C1 segment of cervical spinal cord (tissue), 14 donors: ENCODE measurements at places on chromosomes 7 and 10.
A peak's percentile ranks its signal among the peaks of the same experiment; 100 is the strongest.

DNA sequence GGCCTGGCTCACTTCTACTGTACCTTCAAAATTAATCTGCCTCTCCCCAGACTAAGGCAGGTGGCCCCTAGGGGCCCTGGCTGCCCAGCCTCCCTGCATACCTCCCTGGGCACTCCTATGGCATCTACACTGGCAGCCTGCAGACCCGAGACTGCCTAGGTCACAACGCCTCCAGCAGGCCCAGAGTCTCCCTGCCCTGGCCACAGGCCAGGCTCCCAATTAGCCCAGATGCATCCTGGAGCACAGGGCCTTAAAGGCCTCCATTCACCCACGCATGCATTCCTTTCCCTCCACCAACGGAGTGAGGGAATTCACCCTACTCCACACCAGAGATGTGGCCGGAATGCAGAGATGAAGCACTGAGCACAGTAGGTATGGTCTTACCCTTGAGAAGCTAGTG is 1.9 kb downstream of the CHAT start:
- DNase-seq, result no peak

DNA sequence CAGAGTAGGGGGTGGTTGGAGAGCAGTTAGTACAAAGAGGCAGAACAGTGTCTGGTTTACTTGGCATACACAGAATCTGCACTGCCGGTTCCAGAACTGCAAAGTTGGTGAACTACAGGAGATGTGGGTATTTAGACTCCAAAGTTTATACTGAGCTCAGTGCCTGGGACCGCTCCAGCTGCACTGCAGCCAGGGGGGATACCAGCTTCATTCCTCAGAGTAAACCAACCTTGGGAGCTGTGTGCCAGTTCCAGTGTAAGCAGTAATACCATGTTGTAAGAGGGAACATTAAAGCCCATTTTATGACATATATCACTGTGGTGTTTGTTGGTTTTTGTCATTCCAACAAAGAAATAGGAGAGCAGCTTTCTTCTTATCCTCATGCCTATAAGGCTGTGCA is 23.4 kb downstream of the LOXL4 start:
- no peak for DNase-seq

DNA sequence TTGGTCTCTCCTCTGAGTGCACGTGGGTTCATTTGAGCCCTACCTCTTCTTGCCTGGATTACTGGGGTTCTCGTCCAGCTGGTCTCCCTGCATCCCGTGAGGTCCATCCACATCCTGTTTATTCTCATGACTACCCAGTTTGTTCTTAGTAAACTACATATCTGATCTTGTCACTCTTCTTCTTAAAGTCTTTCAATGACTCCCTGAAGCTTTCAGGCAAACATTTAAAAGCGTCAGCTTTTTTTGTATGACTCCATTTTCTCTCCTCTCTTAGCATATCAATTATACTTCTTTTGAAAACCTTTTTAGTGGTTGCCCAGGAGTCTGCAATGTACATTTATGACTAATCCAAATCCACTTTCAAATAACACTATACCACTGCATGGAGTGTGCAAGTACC is 7.5 kb downstream of the SFXN2 start:
- DNase-seq, result no peak

DNA sequence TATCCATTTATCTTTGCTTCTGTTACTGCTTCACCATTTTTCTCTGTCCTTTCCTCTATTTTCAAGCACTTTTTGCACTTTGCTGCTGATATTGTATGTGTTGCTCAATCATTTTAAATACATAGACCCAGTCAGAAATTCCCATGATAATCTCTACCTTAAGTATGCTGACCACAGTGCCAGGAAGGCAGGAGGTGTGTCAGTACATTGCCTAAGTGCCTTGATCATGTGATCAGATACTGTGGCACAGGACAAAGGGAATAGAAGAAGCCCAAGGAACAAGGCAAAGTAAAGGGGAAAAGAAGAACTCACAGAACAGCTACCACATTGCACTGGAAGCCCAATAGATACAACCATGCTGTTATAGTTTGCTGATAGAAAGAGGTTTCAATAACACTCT is 53.7 kb upstream of the CD36 start:
- DNase-seq, result no peak

DNA sequence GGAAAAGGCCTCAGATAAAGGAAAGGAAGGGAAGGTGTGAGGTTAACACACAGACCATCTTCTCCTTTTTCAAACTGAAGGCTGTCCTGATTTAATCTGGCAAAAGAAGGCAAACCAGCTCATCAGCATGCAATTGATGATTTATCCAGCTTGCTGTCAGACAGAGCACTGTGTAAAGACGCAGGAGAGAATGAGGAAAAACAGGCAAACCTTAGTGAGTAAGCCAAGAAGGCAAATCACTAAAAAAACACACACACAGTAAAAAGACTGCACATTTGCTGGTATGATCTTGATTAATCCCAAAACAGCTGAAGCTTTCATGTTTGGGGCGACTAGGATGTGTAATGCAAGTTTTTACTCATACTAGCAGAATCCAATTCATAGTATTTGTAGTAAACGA is 65.8 kb upstream of the SKAP2 start:
- no peak for DNase-seq

- no peak for DNase-seq
These were observed 47.3 kb downstream of the LRRN3 start for GRCh38 chr7:111138193-111138569.

DNA sequence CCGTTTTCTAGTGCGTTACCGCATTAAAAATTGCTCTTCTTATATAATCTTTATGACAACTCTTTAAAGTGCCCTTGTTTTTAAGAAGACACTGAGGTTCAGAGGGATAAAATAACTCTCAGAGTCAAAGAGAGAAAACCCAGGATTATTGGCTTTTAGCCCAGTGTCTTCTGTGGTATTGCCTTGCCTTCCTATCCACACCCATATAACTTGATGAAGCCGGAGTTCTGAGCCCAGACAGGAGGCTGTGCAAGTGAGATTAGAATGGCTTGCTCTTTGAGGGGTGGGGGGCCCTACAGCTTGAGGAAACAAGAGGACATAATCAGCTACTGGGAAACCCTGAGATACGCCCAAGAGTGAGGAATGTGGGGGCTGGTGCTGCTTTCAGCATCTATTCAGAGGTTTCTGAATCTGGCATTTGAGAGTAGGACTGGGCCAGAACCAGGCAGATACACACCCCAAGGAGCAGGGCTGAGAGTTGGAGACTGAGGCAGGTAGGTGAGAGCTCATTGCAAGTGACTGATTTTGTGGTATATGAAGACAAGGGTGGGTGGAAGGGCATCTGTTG is 2.3 kb downstream of the PRXL2A start:
- no peak for DNase-seq

- no peak for DNase-seq
These were observed 14.5 kb upstream of the PON1 start for GRCh38 chr7:95338832-95339231.

DNA sequence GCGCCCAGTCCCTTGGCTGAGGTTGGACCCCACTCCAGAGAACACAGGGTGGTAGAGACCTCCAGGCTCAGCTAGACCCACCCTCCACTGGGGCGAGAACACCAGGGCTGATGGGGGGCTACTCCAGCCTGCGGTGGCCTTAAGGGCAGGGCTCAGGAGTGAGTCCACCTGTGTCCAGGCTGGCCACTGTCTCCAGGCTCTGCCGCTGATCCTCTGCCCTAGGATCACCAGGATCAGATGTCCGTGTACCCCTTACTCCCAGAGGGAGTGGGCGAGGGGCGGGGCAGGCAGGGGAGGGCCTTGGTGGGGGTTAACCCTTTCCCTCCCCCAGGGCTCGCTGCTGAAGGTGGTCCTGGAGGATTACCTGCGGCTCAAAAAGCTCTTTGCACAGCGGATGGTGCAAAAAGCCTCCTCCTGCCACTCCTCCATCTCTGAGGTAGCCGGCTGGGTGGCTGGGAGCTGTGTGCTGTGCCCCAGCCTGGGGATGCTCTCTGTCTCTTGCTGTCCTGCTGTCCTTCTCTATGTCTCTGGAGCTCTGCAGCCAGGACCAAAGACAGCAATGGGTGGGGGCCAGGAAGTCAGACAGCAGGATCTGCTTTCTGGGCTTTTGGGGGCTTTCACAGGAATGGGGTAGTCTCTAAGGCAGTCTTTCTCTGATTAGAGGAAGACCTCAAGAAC is 38.0 kb downstream of the PSAP start:
- no peak for DNase-seq

GRCh38 chr10:80144067-80144695 is 11.7 kb downstream of the PLAC9 start:
- no peak for DNase-seq

DNA sequence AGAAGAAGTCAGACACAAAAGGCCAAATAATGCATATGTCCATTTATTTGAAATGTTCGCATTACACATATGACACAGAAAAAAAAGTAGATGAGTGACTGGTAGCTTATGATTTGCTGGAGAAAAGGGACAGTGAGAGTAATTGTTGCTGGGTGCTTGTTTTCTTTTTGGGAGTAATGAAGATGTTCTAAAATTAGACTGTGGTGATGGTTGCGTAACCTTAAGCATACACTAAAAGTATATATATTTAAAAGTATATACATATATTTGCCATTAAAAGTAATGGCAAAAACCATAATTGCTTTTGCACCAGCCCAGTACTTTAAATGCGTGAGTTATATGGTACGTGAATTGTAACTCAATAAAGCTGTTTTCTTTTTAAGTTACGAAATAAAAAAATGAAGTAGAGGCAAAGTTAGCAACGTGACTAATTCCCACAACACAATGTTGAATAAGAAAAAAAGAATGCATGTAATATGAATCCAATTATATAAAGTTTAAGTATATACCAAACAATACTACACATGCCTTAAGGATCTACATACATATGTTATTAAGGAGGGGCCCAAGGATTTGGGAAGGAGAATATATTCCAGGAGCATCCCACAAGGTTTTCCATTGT is 360.4 kb upstream of the CELF2 start:
- no peak for DNase-seq

DNA sequence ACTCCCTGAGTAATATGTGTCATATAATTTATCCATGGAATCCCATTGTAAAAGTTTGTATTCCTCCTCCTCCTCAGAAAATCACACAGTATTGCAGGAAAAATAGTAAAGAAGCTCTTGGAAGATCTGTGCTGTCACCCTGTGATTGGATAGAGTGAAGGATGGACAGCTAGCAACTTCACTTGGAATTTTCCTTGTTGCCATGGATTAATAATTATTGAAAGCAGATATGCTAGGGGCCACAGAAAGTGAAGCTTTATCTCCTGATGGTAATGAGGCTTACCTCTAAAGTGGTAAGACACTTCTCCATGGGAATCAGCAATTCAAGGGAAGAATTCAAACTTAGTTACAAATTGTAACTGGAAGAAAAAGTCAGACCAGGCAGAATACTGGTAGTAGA is 48.8 kb downstream of the PHYHIPL start:
- no peak for DNase-seq

GRCh38 chr7:28529755-28530154 is 117.4 kb downstream of the CREB5 start:
- DNase-seq, result no peak

DNA sequence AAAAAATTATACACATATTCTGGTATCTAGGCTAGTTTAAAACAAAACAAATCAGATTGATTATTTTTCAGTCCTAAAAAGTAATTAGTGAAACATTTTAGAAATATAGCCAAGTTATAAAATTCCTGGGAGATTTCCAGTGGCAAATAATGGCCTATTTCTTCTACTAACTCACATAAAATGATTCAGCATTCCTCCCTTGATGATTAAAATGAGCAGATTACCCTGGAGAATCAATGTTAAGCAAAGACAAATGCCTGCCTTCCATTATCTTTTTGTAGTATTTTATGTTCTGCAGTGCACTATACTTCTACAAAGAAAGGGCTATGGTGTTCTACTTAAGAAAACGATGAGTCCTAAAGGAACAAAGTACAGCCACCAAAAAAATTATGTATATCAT is 53.6 kb downstream of the PARD3 start:
- DNase-seq, result no peak

- no peak for DNase-seq
These were observed 200.4 kb upstream of the SORCS1 start for GRCh38 chr10:107364872-107365271.

DNA sequence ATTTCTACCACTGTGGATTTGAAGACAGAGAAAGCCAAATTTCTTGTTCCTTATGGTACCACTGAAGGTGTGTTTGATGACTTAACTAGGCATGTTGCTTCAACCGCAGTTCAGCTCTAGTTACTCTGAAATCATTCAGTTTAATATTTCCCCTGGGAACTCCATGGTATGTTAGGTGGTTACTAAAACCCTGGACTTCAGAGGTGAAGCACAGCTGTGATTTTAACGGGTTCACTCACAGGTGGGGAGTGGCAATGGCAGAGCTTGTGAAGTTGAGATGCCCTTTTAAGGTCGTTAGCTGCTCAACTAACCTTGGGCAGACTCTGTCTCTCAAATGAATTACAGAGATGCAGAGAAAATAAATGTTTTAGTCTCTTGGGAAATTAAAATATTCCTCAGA is 163.6 kb upstream of the PHYHIPL start:
- no peak for DNase-seq

GRCh38 chr10:122391875-122392274 is 17.4 kb downstream of the PLEKHA1 start:
- DNase-seq, result no peak

GRCh38 chr7:519484-520390 is at the start of gene PDGFA:
PDGFA (minus strand) TSS chr7:519846; CDS start chr7:519001, 845 bp downstream.
- DNase-seq, result peak; percentile 60

DNA sequence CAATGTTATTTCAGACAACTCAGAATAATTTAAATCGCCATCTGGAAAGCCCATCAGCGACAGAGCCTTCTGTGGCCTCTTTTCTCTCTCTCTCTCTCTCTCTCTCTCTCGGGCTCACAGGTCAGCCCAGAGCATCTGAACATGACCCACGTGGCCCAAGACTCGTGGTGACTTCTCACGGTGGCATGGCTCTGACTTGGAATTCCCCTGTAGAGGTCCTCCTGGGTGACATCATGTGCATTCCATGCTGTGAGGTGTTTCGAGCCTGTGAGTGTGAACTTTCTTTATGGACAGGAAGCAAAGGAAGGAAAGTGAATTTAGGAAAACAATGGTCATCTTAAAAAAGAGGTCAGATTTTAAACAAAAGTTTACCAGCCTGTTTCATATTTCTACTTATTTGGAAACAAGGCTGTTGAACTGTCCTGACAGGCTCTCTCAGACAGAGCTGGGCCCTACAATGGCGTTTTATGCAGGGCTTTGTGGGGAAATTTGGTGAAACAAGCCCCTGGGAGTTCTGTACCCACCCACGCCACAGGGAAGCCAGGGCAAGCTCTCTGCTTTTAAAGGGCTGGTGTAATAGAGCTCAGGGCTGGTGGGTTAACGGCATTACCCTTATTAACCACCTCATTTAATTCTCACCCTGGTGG is 359.7 kb upstream of the ZNF32 start:
- no peak for DNase-seq

DNA sequence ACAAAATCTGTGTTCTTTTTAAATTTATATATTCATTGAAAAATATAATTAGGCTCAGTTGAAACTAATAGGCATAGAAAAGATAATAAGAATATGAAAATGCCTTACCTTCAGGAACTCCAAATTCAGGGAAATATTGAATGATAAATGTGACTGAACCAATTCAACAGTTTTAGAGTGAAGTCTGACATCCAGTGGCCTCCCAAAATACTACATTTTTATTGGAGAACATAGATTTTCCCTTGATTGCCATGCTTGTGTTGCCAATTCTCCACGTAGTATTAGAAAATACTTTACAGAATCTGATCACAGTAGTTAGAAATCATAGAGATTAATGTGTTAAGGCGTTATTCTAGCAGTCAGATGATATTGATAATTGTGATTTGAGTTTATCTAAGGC is 1246.7 kb downstream of the GATA3 start:
- no peak for DNase-seq

GRCh38 chr7:30143748-30144251 is 9.0 kb downstream of the MTURN start:
- no peak for DNase-seq

- DNase-seq, result no peak
These were observed 27.2 kb downstream of the EBF3 start for GRCh38 chr10:129936923-129937300.

GRCh38 chr10:109062371-109062770 is 860.9 kb downstream of the XPNPEP1 start:
- DNase-seq, result no peak
